ENCODE measurements at places on chromosomes 5 and 9.

DNA sequence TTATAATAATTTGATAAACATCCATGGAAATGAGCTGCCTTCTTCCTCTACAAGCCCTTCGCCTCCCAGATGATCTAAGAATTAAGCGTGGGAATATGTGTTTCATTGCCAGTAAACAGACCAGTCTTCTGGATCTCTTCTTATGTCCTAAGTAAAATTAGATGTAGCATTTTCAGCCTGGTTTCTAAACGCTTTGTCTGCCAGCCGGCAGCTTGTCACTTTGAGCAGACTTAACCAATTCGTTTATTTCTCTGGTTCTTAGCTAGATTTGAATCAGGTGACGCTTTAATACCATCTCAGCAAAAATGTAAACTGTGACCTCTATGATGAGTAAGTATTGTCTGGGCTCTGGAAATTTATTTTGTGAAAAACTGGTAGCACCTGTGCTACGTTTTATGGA is 380.6 kb upstream of the NUDT12 start:
- DNase-seq, result no peak

GRCh38 chr9:110371411-110372007 is 33.8 kb upstream of the TXNDC8 start:
- no peak for DNase-seq

DNA sequence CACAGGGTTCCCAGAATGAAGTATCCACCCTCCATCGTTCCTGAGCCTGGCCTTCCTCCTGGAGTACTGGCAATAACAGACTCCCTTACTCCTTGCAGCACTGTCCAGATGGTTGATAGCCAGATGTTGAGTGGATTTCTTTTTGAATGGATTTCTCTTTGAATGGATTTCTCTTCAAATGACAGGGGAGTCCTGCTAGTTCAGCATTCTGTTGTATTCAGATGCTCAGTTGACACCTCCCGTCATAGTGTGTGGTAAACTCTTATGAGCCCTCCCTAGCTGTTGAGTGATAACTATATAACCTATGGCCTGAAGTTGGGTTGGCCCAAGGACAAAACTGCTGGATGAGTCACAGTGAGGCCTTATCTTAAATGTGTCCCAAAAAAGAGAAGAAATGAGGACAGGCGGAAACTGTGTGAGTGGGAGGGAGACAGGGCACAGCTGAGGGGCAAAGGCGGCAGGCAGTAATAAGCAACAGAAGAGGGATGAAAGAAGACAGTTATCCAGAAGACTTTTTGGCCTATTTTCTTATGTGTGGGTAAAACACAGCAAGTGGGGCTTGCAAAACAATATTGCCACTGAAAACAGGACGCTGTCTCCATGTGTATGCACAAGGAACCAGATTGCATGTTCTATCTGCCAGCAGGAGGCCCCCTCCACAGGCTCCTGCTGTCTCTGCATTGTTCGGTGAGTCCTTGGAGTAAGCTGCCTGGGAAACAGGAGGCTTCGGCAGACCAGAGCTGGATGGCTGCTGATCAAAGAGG is 209.5 kb upstream of the S1PR3 start:
- no peak for DNase-seq

DNA sequence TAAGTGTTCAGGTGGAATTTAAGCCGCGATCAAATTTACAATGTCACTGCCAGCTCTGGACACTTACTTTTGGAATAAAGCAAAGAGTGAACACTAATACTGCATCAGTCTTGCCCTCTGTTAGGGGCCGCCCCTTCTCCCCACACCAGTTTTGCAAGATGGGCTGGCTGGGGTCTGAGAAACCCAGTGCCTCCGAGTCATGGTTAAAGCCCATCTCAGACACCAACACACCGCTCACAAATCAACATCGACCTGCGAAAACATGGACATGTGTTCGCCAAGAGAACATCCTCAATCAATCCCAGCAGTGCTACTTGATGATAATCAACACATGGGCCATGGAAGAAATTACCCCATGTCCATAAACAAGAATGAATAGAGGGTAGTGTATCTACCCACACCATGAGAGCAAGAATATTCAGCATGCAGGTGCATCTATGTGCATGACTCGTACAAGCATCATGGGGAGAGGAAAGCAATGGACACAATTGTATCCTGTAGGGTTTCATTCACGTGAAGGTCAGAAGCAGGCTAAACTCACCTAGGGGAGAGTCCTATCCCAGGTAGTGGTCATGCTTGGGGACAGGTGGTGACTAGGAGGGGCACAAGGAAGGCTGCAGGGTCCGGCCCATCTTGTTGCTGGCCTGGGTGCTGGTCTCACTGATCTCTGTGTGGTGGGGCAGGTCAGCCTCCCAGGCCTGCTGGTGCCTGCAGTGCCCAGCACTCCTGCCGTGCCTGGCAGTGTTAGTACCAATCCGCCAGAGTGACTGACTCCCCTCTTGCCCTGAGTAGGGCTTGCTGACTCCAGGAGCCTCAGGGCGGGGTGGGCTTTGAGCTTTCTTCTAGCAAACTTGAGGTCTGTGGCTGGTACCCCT is 5.0 kb downstream of the S1PR3 start:
- DNase-seq, result no peak

- no peak for DNase-seq
Observed at GRCh38 chr5:76177978-76178377, 94.8 kb downstream of the SV2C start.

DNA sequence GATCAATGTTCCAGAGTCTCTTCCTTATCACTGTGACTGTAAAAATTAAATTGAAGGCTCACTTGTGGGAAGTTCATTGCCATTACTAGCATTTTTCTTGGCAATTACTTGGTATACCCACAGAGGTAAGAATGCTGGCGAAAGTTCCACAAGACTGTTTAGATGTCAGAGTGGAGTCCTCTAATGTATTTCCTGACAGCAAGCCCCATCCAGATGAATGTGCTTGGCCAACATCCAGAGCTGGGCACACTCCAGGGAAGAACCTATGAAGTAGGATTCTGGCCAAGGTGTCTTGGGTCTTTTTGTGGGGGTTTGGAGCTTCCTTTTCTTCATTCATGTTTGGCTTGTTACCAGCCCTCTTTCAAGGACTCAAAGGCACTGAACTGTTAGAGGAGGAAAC is 473.6 kb downstream of the DMAC1 start:
- DNase-seq, result no peak

DNA sequence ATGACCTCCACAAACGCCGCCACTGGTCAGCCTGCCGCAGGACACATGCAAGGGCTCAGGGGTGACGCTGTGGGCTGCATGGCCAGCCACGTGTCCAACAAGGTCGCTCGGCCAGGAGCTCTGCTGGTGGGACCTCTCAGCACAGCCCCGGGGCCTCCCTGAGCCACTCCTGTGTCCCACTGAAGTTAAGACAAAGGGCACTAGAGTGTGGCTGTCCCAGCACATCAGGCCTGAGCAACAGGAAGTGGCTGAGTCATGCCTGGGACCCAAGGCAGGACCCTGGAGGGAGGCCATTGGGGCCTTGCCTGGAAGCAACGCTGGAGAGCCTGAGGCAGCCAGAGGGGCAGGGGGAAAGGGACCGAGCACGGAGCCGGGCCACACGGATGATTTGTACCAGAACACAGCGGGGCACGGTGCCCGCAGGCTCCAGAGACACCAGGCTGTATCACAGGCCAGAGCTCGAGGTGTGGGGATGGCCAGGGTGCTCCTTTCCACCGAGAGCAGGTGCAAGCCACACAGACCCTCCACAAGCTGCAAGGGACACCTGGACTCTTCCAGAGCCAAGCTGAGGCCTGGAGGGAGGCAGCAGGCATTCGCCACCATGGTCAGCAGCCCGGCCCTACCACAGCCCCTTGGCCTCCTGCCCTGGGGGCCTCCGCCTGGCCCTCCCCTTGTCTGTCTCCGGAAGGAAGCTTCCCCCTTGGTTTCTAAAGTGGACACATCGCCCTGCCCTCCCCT is 6.5 kb upstream of the TMEM210 start:
- no peak for DNase-seq

- DNase-seq, result no peak
Observed at GRCh38 chr9:116628716-116629115, 58.4 kb upstream of the TRIM32 start.

Measured in suprapubic skin (tissue), 4 donors.